ENCODE measurements at places on chromosomes 4 and X.

GRCh38 chrX:45001048-45001447 lies 128.1 kb downstream of the KDM6A start:
- no peak for DNase-seq

GRCh38 chr4:156534205-156534604 lies 437.4 kb downstream of the PDGFC start:
- DNase-seq: no peak

GRCh38 chr4:41185614-41186592 lies 28.4 kb downstream of the APBB2 start:
- DNase-seq: no peak

GRCh38 chrX:66918511-66918910 lies 279.6 kb upstream of the EDA2R start:
- DNase-seq: no peak

GRCh38 chr4:79833857-79834256 lies 239.2 kb downstream of the ANTXR2 start:
- DNase-seq: no peak

GRCh38 chr4:87853108-87853507 lies 20.3 kb downstream of the MEPE start:
- peak; percentile 66 for DNase-seq

DNA sequence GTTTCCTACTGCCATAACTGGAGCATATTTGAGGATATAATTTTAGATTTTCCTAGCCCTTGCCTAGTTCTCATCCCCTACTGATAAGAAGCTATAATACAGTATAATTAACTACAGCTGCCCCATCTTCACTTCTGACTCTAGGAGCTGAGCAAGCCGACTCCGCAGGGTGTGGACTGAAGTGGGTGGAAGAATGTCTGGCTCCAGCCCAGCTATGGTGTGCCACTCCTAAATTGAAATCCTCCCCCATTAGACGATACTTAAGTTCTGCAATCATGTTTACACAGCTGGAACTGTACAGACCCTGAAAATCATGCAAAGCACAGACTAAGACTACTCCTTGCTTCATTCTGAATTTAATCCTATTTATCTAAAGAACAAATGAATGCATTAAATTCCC lies 93.1 kb downstream of the PCDH19 start:
- DNase-seq: no peak

DNA sequence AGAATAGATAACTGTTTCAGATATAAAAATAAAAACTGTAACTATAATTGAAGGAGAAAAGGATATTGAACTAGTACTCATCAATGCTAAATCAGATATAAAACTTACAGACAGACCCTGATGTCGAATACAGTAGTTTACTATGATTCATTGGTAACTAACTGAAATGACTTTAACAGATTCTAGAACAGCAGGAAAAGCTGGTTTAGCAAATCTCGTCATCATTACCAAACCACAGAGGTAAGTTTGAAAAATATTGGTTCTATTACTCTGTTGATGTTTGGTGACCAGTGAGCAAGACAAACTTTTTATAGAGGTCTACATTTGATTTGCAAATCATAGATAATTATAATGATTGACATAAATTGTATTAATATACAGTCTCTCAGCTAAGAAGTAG lies 551.4 kb upstream of the ADGRL3 start:
- DNase-seq: no peak

GRCh38 chr4:143184217-143184502 lies 557 bp upstream of the USP38 start:
- no peak for DNase-seq

DNA sequence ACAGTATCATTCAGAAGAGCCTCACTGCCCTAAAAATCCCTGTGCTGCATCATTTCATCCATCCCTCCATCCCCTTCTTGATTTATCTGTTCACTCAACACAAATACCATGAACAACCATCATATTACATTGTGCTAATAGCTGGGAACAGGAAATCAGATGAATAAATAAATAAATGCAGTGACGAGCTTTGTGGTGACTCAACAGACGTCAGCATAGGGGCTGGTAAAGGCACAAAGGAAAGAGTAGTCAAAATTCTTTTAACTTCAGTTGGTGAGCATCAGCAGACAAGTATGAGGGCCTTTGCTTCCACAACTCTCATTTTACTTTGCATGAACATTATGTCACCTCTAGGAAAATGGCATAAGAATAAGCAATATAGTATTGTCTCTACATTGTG lies 65.5 kb downstream of the EDNRA start:
- no peak for DNase-seq

DNA sequence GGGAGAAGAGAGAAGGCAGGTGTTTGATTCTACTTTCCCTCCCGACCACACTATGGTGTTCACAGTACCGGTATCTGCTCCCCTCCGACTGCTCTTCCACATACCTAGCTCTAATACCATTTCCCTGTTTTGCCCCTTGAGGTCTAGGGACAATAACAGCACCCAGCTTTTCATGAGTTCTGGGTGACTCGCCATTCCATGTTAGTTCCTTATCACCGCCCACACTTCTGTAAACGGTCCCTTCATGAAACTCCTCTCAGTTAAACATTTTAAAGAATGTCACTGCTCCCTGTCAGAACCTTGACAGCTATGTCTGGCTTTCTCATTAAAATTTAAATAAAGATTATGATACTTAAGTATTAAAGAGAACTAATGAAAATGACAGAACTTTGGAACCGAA lies 136.7 kb downstream of the ADAMTS3 start:
- no peak for DNase-seq

Data from G401 (cell line).